Hepatocyte (in vitro differentiated cells): ENCODE measurements at places on chromosomes 6 and 20. TPM values are rescaled to one million over a fixed set of nuclear protein-coding genes. Genes with fewer than 3 reads are reported as not detected.

Gene PRRC2A
- polyA plus RNA-seq, result 47.5 and 69.0 TPM in 2 replicates

Gene RBPJL
- not detected in 2 replicates for polyA plus RNA-seq

Gene NCOA3
- 12.5 and 12.7 TPM in 2 replicates for polyA plus RNA-seq

Gene C6orf15
- not detected in 2 replicates for polyA plus RNA-seq
